M059J (cell line): ENCODE measurements at places on chromosomes 3 and 15.

GRCh38 chr3:42827023-42827422, 17.8 kb downstream of the ACKR2 start:
- DNase-seq, result no peak

DNA sequence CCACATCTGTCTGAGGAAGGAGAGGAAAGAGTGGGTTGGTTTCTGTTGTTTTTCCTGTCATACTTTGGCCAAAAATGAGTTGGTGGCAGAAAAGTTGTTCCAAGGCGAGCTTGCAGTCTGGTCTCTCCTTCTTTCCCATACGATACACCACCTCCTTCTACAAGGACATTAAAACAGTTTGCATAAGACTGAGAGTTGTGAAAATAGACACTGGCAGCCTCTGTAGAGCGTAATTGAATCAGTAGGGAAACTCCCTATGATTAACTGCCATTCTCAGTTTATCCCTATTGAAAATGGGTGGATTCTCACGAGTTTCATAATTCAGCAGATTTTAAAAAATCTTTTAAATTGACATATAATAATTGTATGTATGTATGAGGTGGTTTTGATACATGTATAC, 3.7 kb upstream of the LSG1 start:
- DNase-seq, result no peak

DNA sequence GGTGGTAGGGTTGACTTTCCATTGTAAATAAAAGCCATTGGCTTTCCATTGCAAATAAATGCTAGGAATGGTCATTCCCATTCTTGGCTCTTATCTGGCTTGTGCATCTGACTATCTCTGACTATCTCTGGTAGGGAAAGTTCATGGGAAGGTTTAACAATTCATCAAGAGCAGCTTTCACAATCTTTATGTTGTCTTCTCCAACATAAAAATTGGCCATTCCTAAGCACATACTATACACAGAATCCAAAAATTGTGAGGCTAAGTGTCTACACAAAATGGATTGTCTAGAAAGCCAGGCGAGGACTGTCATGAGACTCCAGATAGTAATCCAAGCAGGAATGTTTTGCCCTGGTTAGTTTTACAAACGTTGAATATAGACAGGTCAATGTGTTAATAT, 54.4 kb upstream of the WNT5A start:
- no peak for DNase-seq

DNA sequence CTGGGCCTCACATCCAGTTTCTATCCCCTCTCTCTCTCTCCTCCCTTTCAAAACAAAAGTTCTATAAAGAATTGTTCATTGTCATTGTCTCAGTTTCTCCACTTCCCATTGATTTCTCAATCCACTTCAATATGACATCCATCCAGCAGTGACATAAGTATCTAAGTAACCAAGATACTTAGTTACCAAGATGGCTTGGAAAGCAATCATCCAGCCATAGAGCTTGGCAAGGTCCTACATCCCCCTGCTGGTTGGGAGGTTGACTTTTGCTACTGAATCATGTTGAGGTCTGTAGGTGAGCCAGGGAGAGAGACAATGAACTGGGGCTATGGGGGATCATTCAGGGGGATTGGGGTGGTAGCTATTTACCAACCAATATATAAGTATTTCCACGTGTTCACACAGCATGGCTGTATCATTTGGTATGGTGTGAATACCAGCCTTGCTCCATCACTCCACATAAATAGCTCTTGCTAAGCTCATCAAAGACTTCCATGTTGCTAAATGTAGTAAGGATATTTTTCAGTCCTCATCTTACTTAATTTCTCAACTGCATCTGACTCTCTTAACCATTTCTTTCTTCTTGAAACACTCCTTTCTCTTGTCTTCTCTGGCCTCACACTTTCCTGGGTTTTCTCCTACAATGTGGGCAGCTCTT, 58.8 kb upstream of the NTRK3 start:
- DNase-seq, result no peak

- peak; percentile 30 for DNase-seq
Observed at GRCh38 chr3:38985581-38985980, 66.2 kb downstream of the SCN11A start.
